ENCODE measurements at places on chromosomes 1 and 21.
A peak's percentile ranks its signal among the peaks of the same experiment; 100 is the strongest.

DNA sequence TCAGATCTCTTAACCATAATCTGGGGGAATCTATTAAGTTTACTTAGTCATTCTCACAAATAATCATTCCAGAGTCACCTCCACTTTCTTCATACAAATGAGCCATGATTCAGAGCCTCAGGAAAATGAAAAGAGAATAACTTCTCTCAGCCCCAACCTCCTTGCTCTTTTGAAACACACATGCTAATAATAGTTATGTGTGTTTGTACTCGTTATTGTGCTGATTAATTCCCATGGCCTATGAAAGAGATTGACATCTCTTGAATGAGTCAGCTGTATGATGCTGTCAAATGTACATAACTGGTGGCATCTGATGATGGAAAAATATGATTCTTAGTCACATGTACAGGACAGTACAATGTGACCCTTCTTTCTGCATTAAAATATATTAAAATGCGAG lies 41.5 kb downstream of the DTL start:
- no peak for DNase-seq

DNA sequence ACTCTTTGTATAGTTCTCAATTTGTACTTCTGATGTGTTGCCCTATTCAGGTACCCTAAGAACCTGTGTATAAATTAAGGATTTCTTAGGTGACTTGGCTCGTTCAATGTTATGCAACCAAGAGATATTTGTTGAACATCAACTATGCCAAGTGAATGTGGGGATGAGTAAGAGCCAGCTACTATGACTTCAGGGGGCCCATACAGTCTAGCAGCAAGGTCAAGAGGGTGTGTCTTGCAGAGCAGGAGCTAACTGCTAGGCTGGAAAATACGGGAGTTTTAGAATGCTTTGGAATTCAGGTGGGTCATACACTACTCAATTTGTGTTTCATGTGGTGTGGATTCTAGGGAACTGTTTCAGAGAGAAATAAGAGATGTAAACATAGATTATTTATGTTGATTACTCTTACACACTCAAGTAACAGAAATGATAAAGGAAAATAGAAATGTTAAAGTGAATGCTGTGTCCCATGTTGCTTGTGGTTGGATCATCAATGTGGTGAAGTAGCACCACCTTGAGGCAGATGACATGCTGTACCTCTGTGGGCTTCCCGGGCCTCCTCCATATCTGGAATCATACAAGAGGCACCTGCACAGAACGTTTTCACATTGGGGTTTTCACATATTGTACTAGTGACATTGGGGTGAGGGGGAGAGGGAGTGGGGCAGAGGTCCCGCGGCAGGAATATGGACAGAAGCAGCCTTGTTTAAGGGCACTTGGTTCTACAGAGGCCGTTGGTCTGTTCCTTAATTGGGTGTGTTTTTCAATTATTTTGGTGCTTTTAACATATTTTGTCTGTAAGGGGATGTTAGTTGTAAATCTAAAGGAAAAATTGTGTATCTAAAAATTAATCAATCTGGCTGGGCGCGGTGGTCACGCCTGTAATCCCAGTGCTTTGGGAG lies 12.4 kb downstream of the ARPC5 start:
- peak; percentile 63 for DNase-seq

GRCh38 chr1:204377800-204378668 lies 18.3 kb upstream of the PLEKHA6 start:
- peak; percentile 50 for DNase-seq

DNA sequence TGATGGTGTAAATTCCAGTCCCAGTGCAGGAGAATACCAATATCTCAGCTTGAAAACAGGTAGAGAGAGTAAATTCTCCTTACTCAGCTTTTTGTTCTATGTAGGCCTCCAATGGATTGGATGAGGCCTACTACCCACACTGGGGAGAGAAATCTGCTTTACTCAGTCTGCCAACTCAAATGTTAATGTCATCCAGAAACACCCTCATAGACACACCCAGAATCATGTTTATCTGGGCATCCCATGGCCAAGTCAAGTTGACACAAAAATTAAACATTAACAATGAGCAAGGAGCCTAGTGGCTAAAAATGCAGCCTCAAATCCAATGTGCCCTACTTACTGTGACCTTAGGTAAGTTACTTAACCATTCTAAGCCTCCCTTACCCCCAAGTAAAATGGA lies 6.9 kb upstream of the HLX start:
- no peak for DNase-seq

GRCh38 chr21:36584980-36585940 lies 105.3 kb upstream of the CLDN14 start:
- DNase-seq = no peak

GRCh38 chr1:202184750-202185460 lies 8.7 kb upstream of the LGR6 start:
- DNase-seq = peak; percentile 91

GRCh38 chr1:4216231-4216630 lies 316.2 kb upstream of the C1orf174 start:
- DNase-seq = no peak

- DNase-seq = no peak
Observed at GRCh38 chr1:115262886-115263285, 75.2 kb downstream of the NGF start.

Data from NCI-H2081 (cell line).